ENCODE measurements at places on chromosomes 4 and X.

DNA sequence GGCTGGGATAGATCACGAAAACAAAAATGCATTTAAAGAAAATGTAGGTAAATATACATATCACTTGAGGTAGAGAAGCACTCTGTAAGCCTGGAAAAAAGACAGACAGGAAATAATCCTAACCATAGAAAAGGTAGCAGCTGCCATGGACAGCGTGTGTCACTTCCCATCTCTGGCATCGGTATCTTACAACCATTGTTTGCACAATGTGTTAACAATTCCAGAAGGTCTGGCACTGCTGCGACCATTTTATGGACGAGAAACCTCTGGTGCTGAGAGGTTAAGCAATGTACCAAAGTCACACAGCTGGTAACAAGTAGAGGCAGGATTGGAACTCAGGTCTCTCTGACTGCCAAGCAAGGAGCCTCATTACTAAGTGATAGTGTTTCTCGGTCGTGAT, 1.7 kb upstream of the MTNR1A start:
- no peak for DNase-seq

GRCh38 chr4:148776941-148777340, 334.7 kb upstream of the NR3C2 start:
- peak; percentile 60 for DNase-seq

- no peak for DNase-seq
Measured at GRCh38 chrX:69197690-69198089, 32.4 kb upstream of the PJA1 start.

- no peak for DNase-seq
Measured at GRCh38 chr4:9835430-9835829, 54.0 kb downstream of the DRD5 start.

DNA sequence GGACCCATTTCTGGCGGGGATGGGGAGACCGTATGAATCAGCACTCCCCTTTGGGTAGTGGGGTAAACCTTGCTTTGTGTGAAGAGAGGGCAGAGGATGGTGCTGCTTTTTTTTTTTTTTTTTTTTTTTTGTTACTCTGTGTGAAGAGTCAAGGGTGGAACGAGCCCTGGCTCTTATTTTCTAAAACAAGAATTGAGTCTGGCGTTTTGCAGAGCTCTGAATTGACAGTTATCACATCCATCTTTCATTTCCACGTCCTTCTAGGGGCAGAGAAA, 1.2 kb downstream of the SLAIN2 start:
- DNase-seq: no peak

DNA sequence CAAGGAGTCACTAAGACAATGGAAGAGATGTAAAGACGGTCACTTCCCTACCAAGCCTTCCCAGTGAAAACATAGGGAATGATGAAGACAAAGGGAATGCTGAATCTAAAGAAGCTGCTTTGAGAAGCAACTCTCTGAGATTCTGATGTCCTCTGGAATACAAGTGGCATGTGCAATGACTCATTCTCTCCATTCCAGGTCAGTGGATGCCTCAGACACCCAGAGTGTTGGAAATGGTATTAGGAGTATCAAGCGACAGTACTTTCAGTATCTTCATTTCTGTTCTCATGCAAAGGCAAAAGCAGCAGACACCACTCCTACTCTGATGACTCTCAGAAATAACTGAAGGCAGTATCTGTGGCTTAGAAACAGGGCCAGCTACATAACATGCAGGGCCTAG, 102.6 kb downstream of the FSTL5 start:
- DNase-seq: peak; percentile 14

DNA sequence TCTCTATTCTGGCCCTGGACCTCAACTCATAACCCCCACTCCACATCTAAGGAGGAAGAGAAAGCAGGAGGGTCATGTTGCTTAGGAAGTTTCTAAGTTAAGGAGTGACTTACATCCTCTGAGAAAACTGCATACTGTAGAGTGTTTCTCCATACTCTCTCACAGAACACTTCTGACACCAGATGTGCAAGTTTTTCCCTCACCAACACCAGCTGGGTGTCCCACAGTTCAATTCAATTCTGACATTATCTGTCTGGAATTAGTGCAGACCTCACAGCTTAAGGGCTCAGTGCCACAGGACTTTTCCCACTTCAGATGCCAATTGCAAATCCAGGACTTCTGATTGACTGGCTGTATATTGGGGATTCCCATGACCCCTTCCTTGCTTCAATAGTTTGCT, 89.0 kb upstream of the SFRP2 start:
- no peak for DNase-seq

DNA sequence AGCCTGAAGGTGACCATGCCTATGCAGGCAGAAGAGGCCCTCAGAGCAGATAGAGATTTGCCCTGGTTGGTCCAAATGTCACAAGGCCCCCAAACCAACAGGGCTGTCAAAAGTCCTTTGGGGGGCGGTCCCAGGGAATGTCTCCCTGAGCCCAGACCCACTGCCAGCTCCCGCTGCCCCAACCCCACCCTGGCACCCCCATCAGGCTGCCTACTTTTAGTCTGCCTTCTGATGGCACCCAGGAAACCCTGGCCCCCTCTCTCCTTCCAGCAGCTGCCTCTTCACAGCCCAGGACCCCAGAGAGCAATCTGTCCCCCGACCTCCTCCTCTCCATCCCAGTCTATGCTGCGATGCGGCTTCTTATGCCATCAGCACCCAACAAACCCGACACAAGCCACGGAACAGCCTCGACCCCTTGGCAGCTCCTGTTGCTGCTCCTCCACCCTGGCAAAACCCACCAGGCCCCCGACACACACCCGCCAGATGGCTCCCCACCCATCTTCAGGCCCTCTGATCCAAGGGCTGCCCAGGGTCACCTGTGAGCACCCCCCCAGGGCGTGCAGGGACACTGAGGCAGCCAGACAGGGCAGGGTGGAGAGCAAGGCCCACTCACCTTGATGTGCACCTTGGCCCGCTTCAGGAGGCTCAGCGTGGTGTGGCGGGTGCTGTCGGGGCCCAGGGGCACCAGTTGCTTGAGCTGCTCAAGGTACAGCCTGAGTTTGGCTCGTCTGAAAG, 9.9 kb downstream of the MXD4 start:
- no peak for DNase-seq

DNA sequence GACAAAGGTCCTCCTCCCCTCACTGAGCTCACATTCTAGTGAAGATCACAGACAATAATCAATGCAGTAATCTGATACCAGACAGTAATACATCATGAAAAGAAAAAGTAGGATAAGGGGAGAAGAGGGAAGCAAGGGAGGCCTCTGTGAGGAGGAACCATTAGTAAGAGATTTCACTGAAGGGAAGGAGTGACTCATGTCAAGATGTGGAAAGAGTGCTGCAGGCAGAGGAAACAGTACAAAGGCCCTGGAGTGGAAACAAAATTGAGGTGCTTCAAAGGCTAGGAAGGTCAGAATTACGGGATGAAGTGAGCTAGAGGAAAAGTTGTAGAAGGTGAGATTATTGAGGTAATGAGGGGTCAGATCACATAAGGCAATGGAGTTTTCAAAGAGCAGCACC, 38.1 kb downstream of the LAMTOR3 start:
- peak; percentile 23 for DNase-seq

DNA sequence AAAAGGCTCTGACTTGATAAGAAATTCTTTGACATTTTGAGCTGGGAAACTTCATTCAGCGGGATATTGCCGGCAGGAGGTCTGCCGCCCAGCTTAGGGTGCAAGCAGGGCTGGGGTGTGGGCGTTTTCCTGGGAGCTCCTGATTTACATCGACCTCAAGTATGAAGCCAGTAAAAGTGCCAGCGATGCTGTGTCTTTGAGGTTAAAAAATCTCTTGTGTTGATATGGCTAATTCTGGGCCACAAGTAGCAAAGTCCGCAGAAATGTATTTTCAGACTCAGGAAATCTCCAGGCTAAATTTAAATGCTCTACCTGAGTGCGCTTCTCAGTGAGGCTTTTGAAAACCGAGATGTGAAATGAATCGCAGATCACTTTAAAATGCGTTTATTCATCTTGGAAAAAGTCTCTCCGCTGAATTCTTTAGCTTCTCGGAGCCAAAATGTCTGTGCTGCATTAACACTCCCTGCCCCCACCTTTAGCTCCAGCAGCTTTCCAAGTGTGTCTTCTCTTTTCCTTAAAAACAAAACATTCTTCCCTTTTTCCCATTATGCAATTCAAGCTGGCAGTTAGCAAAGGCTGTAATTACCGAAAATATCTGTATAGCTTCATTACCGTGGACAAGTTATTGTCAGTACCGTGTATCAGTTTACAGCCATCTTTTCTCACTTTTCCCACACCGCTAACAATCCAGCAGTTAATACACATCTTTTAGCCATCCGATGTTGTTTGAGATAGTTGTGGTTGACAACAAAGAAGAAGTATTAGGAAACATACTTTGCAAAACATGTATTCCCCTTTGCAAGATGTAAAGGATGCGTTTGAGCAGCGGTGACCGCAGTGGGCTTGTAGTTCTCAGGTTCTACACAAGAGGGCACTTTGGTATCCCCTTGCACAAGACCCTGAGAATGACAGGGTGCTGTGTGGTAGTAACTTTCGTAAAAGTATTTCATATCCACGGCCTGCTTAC, 136.0 kb upstream of the STX18 start:
- DNase-seq: no peak
